Activated CD4-positive, alpha-beta T cell treated with anti-CD3 and anti-CD28 coated beads for 36 hours (primary cell): ENCODE measurements at places on chromosomes 1 and 21. TPM values are rescaled to one million over a fixed set of nuclear protein-coding genes. Genes with fewer than 3 reads are reported as not detected.

DNA sequence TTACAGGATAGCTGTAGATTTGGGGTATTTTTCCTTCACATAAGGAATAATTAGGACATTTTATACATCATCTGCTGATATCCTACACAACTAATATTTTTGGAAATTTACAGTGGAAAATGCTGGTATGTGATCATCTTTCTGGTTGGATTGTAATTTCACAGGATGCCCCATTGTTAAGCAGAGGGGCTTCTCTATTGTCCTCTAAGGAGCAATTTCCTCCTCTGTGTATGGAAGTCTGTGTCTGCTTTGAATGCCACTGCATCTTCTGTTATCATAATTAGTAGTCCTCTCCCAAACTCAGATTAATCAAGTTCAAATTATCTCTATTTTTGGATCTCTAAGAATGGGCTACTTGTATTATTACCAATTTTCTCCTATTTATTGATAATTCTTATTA lies 988.1 kb upstream of the B3GALT2 start:
- no peak for DNase-seq

DNA sequence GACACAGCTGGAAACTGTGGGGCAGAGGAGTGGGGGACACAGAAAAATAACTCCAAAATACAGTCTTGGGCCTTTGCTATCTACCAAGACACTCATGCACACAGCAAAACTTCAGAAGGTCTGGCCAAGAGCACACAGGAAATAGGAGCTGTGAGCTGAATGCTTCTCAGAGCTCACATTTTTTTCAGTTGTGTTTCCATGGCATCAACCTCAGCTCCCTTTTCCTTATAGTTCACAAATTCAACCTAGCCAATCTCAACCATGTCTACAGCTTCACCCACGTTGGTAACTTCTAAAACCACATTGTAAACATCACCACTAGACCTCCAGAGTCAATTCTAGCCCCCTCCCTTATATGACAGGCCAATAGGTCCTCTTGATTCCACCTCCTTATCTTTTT lies 19.6 kb upstream of the SYNJ1 start:
- DNase-seq: no peak

- no peak for DNase-seq
Measured at GRCh38 chr21:45080232-45080631, 5.9 kb downstream of the ADARB1 start.

GRCh38 chr21:21921410-21922232 lies 923.4 kb downstream of the NCAM2 start:
- DNase-seq: no peak

DNA sequence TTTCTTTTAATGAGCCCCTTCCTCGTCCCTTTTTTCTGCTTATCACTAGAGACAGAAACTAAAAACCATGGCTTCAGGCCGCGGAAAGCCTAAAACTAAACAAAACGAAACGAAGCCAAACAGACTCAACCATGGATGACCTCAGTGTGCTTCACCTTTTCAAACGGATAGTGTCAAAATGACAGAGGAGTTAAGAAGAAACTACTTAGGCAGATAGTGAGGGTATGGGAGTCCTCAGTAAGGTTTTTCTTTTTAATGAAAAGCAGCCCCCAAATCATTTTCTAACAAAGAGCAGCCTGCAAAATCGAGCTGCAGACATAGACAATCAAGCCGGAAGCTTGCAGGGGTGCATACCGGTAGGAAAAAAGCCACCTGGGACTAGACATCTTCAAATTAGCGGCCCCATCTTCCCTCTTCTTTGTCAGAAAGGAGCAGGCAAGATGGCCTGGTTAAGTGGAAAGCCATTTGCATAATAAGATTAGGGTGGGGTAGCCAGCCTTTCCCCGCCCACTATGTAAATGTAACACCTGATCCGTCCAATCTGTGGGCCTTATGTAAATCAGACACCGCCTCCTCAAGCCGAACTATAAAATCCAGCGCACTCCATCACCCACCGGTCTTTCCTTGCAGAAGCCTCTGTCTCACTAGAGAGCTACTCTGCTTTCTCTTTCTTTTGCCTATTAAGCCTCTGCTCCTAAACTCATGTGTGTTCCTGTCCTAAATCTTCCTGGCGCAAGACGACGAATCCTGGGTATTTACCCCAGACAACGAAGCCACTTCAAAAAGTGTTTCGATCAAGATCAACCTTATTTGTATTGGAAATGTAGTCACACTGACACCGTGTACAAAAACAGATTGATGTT lies 6.2 kb upstream of the ERO1B start:
- no peak for DNase-seq

The HES2 gene
- not detected for total RNA-seq
